ENCODE measurements at places on chromosomes 16 and 17.

GRCh38 chr16:47895146-47895545, 260.6 kb downstream of the ABCC12 start:
- DNase-seq: no peak

- DNase-seq: no peak
Observed at GRCh38 chr16:11102523-11102898, 153.5 kb downstream of the SOCS1 start.

- DNase-seq: no peak
Observed at GRCh38 chr16:58551496-58551895, 36.2 kb downstream of the SETD6 start.

- DNase-seq: no peak
Observed at GRCh38 chr16:11004973-11005610, 60.7 kb downstream of the CLEC16A start.

GRCh38 chr17:73163043-73163442, 1.8 kb upstream of the SSTR2 start:
- no peak for DNase-seq

DNA sequence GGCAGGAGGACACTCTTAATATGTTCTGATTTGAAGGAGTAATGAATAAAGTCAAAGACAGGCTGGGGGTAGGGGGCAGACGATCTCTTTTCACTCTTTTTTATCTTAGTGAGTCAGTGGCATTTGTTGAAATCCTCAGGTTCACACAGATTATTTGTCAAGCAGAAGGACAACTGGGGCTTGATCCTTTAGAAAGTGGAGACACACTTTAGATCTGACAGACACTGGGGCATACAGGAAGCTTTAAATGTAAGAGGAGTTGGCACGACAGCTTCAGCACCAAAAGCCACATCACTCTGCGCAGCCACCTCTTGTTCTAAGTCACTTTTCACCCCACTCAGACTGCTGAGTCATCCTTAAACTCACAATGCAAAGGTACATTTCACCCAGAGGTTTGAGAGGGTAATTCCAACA, 121.5 kb downstream of the STXBP4 start:
- no peak for DNase-seq

DNA sequence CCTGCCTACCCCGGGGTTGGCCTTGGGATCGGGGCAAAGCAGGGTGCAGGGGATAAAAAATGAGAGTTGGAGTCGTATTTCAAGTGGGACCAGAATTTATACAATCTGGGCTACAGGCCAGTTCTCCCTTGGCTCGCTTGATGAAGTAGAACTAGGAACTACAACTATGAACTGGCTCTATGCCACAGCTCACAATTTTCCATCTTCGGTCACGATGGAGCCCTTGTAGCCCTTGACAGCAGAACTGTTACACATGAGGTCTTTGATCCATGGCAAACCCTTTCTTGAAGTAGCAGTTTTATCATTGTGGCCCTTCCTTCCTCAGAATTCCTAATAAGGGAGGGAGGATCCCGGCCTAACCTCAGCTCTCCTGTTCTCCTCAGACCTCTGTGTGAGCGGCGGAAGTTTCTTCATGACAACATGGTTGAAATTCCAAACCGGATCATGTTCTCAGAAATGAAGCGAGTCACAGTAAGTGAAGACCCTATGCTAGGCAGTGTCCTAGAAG, 17.1 kb downstream of the LIG3 start:
- DNase-seq: no peak
